ENCODE measurements at places on chromosomes 3 and 15.

- DNase-seq, result no peak
Measured at GRCh38 chr15:78797951-78798350, 13.3 kb downstream of the ADAMTS7 start.

- DNase-seq, result no peak
Measured at GRCh38 chr3:107468782-107469181, 54.0 kb upstream of the BBX start.

GRCh38 chr15:67707520-67708283 is 117.6 kb upstream of the SKOR1 start:
- no peak for DNase-seq

- DNase-seq, result no peak
Measured at GRCh38 chr15:79093352-79093935, 2.9 kb upstream of the RASGRF1 start.

GRCh38 chr3:190492129-190492528 is 21.8 kb upstream of the IL1RAP start:
- DNase-seq, result no peak

DNA sequence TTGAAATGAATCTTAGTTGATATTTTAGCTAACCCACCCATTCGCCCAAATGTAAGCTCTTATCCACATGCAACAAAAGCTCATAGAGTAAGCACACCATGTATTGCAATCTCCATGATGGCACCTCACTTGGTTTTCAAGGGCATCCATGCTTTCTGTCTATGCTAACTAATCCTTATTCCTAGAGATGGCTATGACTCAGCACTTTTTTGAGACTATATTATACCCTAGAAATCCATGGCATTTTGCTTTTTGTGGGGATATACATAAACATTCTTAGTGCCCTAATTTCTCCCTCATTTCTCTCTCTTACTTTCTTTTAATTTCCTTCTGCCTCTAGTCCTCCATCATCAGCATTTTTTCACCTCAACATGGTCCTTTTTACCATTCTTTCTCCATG is 168.5 kb upstream of the STT3B start:
- DNase-seq, result no peak

- no peak for DNase-seq
Measured at GRCh38 chr15:38061856-38062649, 127.6 kb downstream of the TMCO5A start.

- no peak for DNase-seq
Measured at GRCh38 chr3:49466085-49466484, 4.0 kb upstream of the DAG1 start.

DNA sequence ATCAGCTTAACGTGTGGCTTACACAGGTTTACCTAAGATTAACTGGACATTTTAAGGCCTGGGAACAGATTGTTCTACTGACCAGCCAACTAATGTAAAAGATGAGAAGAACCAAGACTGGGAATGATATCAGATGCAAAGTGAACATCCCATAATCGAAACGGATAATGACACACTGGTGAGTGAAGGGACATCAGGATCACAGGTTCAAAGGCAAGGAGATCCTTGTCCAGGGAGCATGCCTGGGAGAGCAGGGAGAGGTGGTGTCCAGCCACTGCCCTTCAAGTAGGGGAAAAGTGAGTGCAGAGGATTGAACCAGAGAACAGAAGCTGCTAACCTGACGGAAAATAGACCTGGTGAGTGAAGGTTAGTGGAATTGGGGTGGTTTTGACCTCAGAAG is 228.8 kb downstream of the RORA start:
- no peak for DNase-seq

DNA sequence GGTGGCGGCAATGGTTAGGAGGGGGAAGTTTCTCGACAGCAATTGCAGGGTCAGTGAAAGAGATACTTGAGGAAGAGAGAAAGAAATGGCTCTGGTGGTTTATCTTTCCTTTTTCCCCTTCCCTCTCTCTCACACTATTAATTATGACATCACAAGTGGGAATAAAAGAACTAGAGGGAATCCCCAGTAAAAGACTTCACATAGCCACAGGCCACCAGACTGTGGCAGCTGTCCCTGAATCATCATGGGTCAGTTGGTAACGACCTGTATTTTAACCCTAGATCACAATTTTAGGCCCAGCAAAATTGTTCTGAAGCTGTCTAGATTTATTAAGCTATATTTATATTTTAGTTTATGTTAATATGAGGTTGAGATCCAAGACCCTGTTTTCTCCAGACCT is 40.3 kb downstream of the MBNL1 start:
- DNase-seq, result no peak

DNA sequence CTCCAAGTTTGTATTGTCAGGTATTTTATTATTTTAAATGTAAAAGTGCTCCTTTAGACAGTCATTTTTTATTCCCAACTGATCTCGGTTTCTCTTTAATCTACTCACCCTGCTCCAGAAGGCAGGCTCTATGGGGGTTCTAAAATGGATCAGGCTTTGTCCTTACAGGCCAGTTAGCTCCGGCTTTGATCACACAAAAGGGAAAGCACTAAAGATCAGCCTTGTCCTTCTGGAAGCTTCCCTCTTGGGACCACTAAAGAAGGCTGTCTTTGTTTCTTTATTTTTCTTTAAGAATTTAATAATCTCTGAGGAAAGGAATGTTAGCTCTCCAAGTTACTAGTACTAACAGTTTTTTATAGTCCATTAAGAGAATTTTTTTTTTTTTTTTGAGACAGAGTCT is 560.5 kb upstream of the ZNF717 start:
- DNase-seq, result no peak

DNA sequence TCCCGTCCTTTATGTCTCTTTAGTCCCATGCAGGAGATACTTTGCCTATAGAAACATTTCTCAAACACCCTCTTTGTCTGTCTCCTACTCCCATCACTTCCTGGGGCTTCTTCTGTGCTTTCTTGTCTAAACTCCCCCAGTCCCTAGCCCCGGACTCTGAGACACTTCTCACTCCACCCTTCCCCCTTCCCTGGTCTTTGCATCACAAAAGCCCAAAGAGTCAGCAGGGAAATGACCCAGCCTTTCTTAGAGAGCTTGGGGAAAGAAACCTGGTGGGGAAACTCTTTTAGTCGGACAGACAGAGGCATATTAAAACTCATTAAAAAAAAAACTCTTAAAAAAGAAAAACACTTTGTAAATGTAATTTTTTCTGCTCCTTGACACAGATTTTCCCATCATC is 211.2 kb downstream of the TJP1 start:
- no peak for DNase-seq

DNA sequence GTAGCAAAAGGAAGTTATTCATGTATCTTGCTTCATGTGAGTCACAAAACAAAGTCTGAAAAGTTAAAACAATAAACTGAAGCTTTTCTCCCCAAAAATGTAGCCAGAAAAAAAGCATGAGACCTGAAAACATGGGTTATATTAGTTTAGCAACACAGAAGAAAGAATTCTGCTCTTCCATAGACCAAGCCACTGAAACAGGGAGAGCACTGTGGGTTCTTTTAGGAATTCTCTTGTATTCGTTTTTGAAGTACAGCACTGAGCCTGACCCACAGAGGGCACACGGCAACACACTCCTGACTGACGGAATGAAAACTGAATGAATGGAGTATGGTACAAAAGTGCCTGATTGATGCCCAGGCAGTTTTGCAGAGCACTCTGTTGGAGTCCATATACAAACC is 66.6 kb downstream of the TM4SF4 start:
- DNase-seq, result no peak

DNA sequence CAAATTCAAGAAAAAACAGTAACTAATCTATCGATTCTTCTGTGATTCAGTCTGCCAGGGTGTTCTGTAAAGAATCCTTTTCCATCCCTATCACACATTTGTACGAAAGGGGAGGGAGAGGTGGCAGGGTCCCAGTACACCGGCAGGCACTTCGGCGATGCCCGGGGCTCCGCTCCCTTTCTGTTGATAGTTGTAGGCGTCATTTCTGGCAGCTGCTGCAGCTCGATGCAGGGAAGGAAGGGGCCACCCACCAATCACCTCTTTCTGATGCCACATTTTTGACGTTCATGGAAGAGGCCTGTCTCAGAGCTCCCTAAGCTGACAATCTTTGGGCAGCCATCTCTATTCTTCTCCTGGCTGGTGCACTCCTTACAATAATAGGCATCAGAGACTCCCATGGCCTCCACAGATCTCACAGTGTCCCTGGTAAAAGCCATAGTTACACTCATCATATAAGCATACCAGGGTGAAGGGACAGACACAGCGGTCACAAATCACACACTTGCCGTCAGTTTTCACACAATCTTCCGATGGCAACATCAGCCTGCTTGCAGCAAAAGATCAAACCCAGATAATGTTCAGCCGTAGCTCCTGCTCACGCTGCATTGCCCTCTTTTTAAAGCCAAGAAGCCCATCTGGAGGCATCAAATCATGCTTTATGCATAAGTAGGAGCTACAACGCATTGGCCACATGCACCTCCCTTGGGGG is 60.8 kb upstream of the ZBTB38 start:
- no peak for DNase-seq

Data from stimulated activated naive CD4-positive, alpha-beta T cell treated with Interleukin-2 at 50 U/mL for 16 hours (primary cell).